ENCODE measurements at places on chromosomes 2 and 18. TPM values are rescaled to one million over a fixed set of nuclear protein-coding genes. Genes with fewer than 3 reads are reported as not detected.

DNA sequence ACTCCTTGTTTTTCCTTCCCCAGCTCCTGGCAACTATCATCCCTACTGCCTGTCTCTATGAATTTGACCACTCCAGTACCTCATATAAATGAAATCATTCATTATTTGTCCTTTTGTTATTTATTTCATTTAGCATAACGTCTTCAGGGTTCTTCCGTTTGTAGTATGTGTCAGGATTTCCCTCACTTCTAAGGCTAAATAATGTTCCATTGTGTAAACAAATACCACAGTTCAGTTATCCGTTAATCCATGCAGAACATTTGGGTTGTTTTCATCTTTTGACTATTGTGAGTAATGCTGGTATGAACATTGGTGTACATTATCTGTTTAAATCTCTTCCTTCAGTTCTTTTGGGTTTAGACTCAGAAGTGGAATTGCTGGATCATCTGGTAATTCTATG lies 18.8 kb downstream of the DYNC2LI1 start:
- no peaks in the 10 kb centered on the region for H3K4me1 ChIP-seq
- no peak for DNase-seq
- peaks cover 62% of the 10 kb centered on the region for H3K36me3 ChIP-seq
- no peaks in the 10 kb centered on the region for H3K27me3 ChIP-seq
- H3K27ac ChIP-seq: no peak overlapping the region

The ZNF396 gene
- 4.4 TPM for total RNA-seq

GRCh38 chr2:233247744-233248143 lies 3.7 kb upstream of the ATG16L1 start:
- H3K27me3 ChIP-seq: no peaks in the 10 kb centered on the region
- H3K4me1 ChIP-seq: peaks cover 5% of the 10 kb centered on the region
- H3K27ac ChIP-seq: peak overlapping the region; percentile 14
- H3K4me3 ChIP-seq: no peak overlapping the region
- DNase-seq: no peak

The NTSR2 gene
- not detected for total RNA-seq

- H3K4me1 ChIP-seq: no peaks in the 10 kb centered on the region
- DNase-seq: peak; percentile 51
- H3K27me3 ChIP-seq: no peaks in the 10 kb centered on the region
- H3K4me3 ChIP-seq: no peak overlapping the region
- no peaks in the 10 kb centered on the region for H3K36me3 ChIP-seq
- H3K27ac ChIP-seq: no peak overlapping the region
Measured at GRCh38 chr18:63823516-63824219, 48.5 kb downstream of the SERPINB7 start.

The RPS27A gene
- total RNA-seq: 736 TPM

GRCh38 chr2:145524836-145525235 lies 1004.9 kb upstream of the ZEB2 start:
- no peaks in the 10 kb centered on the region for H3K27me3 ChIP-seq
- H3K4me3 ChIP-seq: no peak overlapping the region
- H3K36me3 ChIP-seq: no peaks in the 10 kb centered on the region
- DNase-seq: no peak
- no peaks in the 10 kb centered on the region for H3K4me1 ChIP-seq

DNA sequence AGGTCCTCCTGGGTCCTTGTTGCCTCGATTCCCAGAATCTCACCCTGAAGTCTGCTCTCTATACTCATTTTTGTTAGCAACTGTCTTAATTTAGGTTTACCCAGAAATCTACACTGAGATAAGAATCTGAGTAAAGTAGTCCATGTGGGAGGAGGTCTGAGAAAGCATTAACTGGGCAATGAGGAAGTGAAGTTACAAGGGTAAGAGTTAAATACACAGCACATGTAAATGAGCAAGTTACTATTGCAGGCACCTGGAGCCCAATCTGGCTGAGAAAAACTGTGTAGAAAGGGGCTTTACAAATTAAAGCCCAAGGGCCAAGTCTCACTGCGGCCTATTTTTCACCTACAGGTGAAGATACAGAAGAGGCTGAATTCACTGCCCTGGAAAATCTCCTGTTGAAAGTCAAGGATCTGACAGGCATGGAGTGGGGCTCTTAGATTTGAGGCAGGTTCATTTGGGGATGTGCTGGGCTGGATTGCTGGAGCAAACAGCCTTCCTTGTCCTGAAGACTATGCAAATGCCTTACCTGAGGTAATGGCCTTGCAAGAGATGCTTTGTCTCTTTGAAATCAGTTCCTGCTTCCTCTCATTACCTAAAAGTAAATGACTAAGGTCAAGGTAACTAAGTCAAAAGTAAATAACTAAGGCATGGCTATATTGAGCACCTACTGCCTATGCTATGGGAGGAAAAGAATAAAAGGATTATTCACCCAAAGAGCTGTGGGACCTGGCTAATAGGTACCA lies 84.4 kb upstream of the DYNAP start:
- H3K4me1 ChIP-seq: no peaks in the 10 kb centered on the region
- H3K27ac ChIP-seq: no peak overlapping the region
- H3K36me3 ChIP-seq: no peaks in the 10 kb centered on the region
- DNase-seq: no peak

- no peak for DNase-seq
- no peak overlapping the region for H3K27ac ChIP-seq
- H3K4me3 ChIP-seq: no peak overlapping the region
- H3K4me1 ChIP-seq: no peaks in the 10 kb centered on the region
Measured at GRCh38 chr2:133710613-133711012, 142.3 kb upstream of the NCKAP5 start.

GRCh38 chr2:131431336-131431735 lies 44.6 kb upstream of the TUBA3D start:
- H3K4me3 ChIP-seq: no peak overlapping the region
- H3K27me3 ChIP-seq: peaks cover 29% of the 10 kb centered on the region
- H3K36me3 ChIP-seq: no peaks in the 10 kb centered on the region
- H3K27ac ChIP-seq: no peak overlapping the region
- H3K4me1 ChIP-seq: no peaks in the 10 kb centered on the region
- no peak for DNase-seq

- no peak for DNase-seq
- H3K27ac ChIP-seq: no peak overlapping the region
- no peaks in the 10 kb centered on the region for H3K4me1 ChIP-seq
- H3K36me3 ChIP-seq: peaks cover 24% of the 10 kb centered on the region
- H3K4me3 ChIP-seq: no peak overlapping the region
Measured at GRCh38 chr2:96587843-96588242, 50.3 kb downstream of the KANSL3 start.

- DNase-seq: no peak
- H3K4me3 ChIP-seq: no peak overlapping the region
- no peaks in the 10 kb centered on the region for H3K27me3 ChIP-seq
- H3K27ac ChIP-seq: no peak overlapping the region
- H3K4me1 ChIP-seq: no peaks in the 10 kb centered on the region
- no peaks in the 10 kb centered on the region for H3K36me3 ChIP-seq
Measured at GRCh38 chr2:146986161-146986560, 858.7 kb upstream of the ACVR2A start.
